ENCODE measurements at places on chromosomes 13 and 19. TPM values are rescaled to one million over a fixed set of nuclear protein-coding genes. Genes with fewer than 3 reads are reported as not detected.

- DNase-seq = no peak
Measured at GRCh38 chr13:77002590-77003190, 10.8 kb downstream of the CLN5 start.

DNA sequence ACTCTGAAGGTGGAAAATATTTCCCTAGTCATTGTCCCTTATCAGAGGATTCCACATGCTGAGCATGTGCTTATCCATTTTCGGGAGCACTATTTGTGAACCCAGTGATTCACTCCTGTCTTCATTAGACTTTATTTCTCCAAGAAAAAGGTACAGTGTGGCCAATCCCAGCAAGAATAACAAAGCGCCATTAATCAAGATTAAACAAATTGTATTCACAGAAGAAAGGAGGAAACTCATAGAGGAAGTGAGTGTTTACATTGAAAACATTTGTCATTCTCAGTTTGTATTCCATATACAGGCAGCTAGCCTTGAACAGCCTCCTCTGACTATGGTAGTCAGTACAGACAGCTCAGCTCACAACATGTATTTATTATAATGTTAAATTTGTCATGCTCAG lies 1669.9 kb upstream of the SPRY2 start:
- DNase-seq = no peak

- DNase-seq = no peak
Measured at GRCh38 chr19:10086591-10087192, 575 bp downstream of the SHFL start.

Gene ATP12A
- not detected for polyA plus RNA-seq

DNA sequence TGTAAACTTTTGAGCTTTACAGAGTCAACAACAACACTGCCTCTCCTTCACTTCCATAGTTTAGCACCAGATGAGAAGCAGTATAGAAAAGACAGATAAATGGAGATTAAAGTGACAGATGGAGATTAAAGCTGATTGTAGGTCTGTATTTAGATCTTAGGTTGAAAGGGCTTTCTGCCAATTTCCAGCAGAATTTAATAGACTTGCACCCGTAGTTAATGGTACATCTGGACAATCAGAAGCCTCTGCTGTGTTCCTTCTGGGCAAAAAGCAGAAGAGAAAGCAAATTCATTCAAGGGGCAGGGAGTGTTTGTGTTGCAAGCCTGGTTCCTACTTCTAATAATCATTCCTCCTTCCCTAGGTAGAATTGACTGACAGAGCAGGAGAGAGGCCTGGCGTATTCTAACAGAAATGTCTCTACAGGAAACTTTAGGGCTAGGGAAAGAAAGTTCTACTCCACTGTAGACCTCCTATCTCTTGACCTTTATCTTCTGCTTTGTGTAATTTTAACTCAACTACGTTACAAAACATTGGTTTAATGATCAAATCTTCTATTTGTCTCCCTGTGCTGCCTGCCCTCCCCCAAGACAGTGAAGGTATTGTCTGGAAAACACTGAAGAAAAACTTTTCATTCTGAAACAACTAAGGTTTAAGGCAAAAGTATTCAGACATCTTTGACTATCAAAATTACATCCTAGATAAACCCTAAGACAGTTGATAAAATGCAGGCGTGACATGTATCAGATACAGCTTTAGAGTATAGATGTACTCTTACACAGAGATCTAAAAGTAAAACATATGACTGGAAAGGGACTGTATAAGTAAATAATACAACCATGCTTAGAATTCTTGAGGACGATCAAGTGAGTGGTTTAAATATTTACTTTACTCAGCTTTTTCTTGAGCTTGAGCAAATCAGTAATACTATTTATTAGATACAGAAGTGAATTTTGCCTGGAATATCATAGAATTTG lies 44.4 kb downstream of the GPC6 start:
- DNase-seq = no peak

GRCh38 chr19:5692723-5693194 lies 2.7 kb downstream of the RPL36 start:
- DNase-seq = no peak

Gene KIR3DL1
- not detected for polyA plus RNA-seq

DNA sequence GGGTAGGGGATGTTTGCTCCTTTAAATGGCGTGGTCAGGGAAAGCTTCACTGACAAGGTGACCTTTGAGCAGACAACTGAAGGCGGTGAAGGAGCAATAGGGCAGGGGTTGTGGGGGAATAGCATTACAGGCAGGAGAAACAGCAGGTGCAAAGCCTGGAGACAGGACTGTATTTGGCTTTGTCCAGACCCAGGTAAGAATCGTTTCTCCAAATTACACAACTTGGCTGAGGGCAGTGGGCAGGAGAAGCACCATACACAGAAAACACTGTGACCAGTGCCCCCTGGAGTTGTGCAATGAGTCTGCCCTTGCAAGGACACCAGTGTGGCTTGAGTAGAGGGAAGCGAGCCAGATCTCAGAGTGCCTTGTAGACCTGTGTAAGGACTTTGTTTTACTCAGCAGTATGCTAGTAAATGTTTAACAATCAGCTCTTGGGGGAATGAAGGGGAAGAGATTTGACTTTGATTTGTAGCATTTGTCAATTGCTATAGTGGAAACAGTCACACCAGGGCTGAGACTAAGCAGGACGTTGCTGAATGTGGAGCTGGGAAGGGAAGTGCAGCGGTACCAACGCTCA lies 360.0 kb downstream of the DCT start:
- DNase-seq = no peak

- DNase-seq = no peak
Measured at GRCh38 chr13:83531022-83531421, 351.3 kb downstream of the SLITRK1 start.

DNA sequence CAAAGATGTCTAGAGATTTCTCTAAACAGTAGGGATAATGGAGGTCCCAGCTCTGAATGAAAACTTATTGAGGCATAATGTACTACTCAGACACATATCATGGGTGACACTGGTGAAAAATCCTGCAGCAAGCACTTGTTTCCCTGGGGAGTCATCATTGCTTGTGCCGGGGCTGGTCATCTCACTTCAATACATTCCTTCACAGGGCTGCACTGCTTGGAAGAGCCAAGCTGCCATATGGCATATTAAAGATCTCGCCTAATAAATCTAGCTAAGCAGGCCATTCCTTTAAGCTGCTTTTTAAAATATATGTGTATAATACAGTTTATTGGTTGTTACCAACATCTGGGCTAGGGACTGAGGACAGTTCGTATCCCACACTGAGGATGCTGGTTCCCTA lies 332.2 kb upstream of the GPC6 start:
- DNase-seq = no peak

DNA sequence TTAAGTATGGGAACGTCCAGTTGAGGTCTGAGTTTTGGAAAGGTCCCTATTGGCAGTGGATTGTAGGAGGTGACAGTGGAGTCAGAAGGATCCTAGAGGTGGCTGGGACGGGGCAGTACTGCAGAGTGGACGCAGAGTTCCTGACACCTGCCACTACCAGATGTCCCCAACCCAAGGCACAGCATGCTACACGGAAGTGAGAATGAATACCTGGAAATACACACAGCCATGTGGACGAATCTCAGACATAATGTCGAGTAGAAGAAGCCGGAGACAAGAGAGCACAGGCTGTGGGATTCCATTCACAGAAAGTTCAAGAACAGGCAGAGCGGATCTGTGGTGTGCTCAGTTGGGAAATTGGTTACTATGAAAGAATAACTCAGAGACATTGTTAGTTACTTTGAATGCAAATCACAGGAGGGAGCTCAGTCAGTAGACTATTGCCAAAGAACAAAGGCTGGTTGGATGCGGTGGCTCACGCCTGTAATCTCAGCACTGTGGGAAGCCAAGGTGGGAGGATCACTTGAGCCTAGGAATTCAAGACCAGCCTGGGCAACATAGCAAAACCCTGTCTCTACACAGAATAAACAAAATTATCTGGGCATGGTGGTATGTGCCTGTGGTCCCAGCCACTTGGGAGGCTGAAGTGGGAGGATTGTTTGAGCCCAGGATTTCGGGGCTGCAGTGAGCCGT lies 37.4 kb downstream of the RYR1 start:
- no peak for DNase-seq

Gene PNMA8A
- polyA plus RNA-seq = 35.9 TPM

Measured in forelimb muscle (tissue), 1 donor.